Activated naive CD4-positive, alpha-beta T cell (primary cell): ENCODE measurements at places on chromosomes 2 and 18.

- DNase-seq: peak; percentile 74
Measured at GRCh38 chr2:64488050-64488974, 34.4 kb downstream of the LGALSL start.

- no peak for DNase-seq
Measured at GRCh38 chr2:187838690-187839089, 284.5 kb upstream of the TFPI start.

- no peak for DNase-seq
Measured at GRCh38 chr2:20456636-20457426, 10.0 kb downstream of the RHOB start.

GRCh38 chr2:105496271-105496670 lies 97.4 kb upstream of the FHL2 start:
- no peak for DNase-seq

DNA sequence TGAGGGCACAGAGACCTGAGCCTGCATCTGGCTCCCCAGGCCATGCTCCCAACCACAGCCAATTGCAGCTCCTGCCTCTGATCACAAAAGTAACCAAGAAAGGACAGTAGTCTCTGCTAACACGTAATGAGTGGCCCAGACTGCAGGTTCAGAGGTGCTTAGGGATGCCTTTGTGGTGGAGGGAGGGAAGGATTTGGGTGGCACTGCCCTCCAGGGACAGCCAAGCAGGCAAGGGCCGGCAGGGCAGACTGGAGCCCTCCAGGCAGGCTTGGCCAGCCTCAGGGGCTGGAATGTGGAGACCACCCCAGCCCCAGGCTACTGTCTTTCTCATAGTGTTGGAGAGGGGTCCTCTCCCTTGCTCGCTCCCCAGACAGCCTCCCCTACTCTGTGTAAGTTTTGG lies 114.5 kb upstream of the SMAD2 start:
- DNase-seq: no peak

- no peak for DNase-seq
Measured at GRCh38 chr18:56676639-56677038, 25.5 kb downstream of the WDR7 start.

DNA sequence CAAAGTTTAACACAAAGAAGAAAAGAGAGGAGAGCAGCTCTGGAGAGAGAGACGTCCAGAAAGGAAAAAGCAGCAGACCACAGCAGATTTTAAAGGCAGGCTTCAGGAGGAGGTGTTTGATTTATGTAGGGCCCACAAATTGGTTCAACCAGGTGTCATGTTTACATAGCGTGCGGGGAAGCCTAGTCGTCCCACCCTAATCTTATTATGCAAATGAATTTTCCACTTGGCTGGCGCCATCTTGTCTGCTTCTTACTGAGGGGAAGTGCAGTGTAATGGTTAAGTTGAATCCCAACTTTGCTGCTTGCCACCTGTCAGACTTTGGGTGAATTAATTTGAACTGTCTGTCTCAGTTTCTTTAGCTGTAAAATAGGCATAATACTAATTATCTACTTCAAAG lies 282.4 kb upstream of the CYRIA start:
- no peak for DNase-seq

DNA sequence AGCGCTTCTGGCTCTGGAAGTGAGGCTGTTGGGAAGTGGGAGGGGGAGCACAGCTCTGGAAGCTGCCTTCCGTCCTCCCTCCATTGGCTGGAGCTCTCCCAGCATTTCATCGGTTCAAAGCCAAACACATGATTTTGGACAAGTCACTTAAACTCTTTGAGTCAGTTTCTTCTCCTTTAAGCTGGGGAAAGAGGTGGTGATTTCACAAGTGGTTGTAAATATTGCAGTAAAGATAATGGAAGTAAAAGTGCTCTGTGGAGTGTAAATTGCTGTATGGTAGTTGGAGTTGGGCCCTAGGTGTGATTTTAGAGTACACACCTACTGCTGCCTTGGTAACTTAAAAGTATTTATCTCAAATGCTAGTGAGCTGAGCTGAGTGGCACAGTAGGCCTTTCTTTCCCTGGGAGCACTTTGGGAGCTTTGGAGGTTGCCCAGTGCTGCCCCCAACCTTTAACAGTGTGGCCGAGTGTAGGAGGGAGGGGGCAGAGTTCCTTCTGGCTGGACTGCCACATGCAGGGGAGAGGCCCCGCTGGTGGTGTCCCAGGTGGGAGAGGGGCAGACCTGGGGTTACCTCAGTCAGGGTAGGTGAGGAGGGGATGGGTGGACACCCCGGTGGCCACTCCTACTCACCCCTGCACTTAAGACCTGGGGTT lies 54.7 kb downstream of the ASAP2 start:
- DNase-seq: no peak

GRCh38 chr2:84497285-84497684 lies 19.0 kb upstream of the DNAH6 start:
- no peak for DNase-seq

- no peak for DNase-seq
Measured at GRCh38 chr2:77268626-77269025, 253.6 kb downstream of the LRRTM4 start.

GRCh38 chr18:63301434-63301833 lies 18.1 kb downstream of the BCL2 start:
- no peak for DNase-seq

DNA sequence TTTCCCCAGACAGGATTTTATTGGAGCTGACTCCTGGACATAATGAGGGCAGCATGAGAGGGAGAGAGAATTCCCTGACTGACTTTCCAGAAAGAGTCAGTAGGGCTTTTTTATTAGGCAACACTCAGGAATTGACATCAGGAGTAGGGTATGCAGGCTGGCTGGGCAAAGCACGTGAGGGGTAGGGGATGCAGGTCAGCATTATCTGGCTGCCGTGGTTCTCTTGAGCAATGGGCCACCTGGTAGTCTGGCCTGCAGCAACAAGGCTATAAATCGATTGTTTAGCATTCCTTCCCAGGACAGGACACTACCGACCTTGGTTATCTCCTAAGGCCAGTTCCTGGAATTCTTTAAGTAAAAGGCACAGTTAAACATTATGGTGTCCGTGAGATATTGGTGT lies 160.8 kb upstream of the AGAP1 start:
- DNase-seq: no peak

DNA sequence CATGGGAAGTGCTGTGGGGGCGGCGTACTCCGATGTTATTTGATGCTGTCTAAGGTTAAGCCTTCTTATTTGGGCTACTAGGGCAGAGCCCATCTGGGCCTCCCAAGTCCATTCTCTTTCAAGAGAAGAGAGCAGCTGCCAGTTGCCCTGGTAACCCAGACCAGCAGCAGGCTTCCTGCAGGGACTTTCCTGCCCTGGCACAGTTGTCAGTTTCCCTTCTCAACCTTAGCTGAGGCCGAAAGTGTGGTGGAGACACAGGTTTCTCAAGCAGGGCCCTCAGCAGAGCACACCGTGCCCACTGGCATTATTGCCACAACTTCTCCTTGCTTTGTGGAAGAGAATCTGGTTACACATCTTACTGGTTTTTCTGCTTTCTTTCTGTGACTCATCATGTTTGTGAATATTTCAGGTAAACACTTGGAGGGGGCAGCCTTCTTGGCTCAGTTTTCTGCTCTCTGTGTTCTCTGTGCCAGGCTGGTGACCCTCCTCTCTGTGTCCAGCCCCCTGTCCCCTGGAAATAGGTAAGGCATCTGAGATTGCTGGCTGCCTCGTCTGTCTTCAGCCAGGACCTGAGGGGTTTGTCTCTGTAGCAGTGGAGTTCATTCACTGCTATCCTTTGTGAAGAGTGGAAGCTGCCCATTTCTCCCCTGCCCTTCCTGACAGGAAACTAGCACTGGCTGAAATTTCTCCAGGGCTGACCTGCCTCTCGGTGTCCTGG lies 111.0 kb downstream of the B3GNT2 start:
- DNase-seq: no peak

GRCh38 chr2:7943446-7943845 lies 738.4 kb upstream of the ID2 start:
- DNase-seq: no peak

DNA sequence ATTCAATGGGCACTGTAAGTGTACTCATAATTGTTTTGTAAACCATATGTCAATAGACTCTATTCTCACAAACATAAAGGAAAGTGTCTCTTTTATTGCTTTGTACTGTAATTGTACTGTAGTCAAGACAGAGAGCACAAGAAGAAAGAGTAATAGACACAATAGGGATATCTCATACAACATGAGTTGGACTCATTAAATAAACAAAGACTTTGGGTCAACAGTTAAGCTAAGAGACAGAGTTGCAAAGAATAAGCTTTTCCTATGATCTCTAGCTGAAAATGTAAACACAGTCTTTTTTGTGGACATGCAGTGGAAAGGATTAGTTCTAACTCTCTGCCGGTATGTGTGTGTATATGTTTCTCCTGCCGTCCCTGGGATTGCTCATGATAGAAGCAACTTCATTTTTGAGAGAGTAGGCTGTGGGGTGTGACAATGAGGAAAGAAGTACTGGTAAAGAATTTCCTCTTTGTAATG lies 13.9 kb upstream of the KYNU start:
- no peak for DNase-seq

DNA sequence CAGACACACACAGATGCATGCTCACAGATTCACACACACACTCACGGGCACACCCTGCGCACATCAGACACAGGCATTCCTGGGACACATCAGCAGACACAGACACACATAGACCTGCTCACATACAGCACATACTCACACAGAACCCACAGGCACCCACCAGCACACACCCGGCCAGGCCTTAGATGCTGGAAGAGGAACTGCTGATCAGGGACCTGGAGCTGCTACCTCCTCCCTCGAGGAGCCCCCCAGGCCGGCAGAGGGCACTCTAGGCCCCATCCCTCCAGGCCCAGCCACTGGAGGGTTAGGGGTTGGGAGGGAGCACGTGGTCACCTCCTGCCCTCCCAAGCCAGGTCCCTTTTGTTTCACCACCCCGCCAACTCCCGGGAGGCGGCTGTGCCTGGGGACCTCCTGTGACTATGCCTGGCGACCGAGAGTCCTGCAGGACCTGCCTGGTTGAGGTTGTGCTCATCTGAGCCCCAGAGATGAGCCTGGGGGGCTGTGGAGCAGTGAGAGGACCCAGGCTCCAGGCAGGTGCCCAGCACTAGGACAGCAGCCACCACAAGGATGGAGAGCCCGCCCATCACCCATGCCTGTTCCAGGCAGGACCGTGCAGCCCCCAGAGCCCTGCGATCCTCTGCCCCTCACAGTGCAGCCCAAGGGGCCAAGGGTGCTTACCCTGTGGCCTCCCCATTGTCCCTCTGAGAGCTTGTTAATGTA lies 21.0 kb upstream of the PTMA start:
- peak; percentile 51 for DNase-seq

- no peak for DNase-seq
Measured at GRCh38 chr2:126602334-126602733, 53.6 kb upstream of the GYPC start.

GRCh38 chr2:206392118-206392517 lies 51.2 kb upstream of the ADAM23 start:
- no peak for DNase-seq

DNA sequence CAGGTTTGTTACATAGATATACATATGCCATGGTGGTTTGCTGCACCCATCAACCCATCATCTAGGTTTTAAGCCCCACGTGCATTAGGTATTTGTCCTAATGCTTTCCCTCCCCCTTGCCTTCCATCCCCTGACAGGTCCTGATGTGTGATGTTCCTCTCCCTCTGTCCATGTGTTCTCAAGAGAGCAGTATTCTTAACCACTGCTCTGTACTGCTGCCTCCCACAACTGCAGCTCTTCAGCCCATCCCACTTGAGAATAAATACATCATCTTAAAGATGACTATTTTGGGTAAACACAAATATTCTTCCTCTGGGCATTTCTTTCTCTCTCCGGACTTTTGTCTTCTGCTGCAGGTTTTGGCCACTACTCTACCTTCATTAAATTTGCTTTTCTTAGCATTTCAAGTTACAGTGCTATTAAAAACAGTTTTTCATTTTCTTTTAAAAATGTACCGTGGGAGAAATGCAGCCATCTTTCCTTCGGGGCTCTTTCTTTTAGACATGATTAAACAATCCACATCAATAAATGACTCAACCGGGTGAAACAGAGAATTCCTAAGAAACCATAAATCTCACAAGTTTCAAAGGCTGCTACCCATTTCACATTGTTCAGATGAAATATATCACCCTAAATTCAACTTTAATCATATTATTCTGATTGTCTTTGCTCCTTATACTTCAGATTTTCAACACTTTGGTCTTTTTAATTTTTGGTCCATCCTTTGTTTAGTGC lies 323.4 kb downstream of the GALNT13 start:
- no peak for DNase-seq

DNA sequence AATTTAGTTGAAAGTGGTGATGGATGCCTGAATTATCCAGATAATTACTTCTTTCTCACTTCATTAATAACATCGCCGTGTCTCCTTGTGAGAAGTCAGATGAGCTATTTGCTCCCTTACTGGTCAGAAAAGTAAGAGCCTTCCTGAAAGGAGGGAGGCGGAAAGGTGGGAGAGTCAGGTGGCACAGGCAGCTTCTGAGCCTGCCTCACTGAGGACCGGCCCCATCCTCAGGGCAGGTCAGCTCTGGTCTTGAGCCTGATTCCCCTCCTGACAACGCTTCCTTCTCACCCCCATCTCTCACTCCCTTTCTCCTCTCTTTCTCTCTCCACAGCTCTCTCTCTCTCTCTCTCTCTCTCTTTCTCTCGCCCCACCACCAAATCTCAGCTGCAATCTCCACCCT lies 10.1 kb upstream of the APOB start:
- DNase-seq: no peak

DNA sequence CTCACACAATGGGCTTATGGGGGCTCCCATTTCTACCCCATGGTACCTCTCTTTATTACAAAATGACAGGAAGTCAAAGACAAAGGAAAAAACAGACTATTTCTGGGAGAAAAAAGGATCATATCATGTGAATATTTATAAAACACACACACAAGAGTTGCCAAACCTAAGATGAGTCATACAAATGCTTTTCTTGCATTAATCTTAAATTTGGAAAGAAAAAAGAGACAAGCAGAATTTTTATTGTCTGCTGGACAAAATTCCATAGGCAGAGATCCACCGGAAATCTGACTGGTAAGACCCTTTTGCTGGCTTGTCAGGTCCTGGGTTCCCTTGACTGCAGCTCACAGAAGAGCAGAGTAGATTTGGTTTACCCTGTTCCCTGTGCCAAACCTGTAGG lies 1732.3 kb upstream of the PIK3C3 start:
- no peak for DNase-seq

DNA sequence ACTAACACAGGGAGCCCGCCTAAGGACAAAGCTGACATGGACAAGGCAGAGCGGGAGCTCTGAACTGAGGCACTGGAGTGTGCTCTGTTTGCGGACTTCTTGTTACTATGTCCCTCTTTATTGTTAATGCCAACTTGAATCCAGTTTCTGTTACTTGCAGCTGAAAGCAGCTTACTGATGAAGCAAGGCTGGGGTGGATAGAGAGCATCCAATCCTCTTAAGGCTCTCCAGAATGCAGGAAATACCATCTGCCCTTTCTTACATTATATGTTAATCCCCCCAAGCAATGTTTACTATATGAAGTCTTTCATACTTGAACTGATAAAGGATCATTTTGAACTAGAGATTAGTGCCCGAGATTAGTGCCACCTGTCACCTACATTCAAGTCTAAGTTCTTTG lies 9.4 kb downstream of the FAM210A start:
- DNase-seq: no peak

GRCh38 chr2:39685126-39685525 lies 19.4 kb downstream of the TMEM178A start:
- no peak for DNase-seq
